ENCODE measurements at places on chromosomes 2 and 18.

- DNase-seq, result no peak
Measured at GRCh38 chr2:127628767-127629614, 17.0 kb upstream of the GPR17 start.

DNA sequence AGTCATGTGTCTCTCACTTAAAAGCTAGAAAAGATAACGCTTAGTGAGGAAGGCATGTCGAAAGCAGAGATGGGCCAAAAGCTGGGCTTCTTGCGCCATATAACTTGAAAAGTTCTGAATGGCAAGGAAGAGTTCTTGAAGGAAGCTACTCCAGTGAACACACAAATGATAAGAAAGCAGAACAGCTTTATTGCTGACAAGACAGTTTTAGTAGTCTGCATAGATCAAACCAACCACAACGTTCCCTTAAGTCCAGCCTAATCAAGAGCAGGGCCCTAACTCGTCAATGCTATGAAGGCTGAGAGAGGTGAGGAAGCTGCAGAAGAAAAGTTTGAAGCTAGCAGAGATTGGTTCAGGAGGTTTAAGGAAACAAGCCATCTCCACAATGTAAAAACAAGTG is 55.7 kb downstream of the GALNT1 start:
- no peak for DNase-seq

GRCh38 chr2:71617266-71617665 is 163.9 kb downstream of the DYSF start:
- no peak for DNase-seq

GRCh38 chr18:54790109-54790508 is 38.2 kb upstream of the RAB27B start:
- no peak for DNase-seq

DNA sequence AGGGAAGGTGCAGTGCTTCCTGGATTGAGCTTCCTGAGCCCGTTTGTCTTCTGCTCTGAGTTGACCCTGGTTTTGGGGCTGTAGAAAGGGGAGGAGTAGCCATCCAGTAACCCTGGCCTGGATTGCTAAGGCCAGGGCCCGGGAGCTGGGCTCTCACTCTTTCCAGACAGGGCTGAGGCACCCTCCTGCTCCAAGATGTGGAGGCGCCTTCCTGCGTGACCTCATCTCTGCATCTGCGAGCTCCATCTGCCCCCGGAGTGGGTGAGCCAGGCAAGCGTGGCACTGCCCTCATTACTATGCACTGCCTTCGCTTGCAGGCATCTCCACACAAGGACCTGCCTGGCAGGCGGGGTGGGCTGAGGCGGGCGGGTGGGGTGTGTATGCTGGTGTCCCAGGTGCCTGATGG is 58.0 kb downstream of the RAB31 start:
- no peak for DNase-seq

DNA sequence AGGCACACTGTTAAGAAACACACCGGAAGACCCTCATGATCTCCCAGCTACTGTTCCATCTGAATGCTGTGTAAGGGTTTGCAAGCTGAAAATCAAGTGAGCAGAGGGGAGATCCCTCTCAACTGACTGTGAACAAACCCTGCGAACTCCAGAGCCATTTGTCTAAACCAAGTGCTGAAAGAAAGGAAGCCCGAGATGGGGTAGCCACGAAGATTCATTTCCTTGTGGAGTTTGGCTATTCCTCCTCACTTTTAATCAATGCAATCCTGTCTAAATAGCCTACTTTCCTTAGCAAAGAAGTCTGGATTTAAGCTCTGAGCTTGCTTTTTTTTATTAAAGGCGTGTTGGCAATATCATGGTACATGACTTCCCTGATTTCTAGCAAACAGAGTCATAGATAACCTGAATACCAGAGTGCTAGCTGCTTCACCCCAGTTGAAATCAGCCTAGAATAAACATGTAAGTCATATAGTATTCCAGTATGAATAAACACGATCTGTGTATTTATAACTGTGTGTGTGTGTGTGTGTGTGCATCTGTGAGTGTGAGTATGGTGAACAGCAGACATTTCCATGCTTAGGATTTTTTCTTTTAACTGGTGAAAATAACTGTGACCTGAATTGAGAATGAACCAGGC is 365.2 kb downstream of the ZNF521 start:
- DNase-seq, result no peak

DNA sequence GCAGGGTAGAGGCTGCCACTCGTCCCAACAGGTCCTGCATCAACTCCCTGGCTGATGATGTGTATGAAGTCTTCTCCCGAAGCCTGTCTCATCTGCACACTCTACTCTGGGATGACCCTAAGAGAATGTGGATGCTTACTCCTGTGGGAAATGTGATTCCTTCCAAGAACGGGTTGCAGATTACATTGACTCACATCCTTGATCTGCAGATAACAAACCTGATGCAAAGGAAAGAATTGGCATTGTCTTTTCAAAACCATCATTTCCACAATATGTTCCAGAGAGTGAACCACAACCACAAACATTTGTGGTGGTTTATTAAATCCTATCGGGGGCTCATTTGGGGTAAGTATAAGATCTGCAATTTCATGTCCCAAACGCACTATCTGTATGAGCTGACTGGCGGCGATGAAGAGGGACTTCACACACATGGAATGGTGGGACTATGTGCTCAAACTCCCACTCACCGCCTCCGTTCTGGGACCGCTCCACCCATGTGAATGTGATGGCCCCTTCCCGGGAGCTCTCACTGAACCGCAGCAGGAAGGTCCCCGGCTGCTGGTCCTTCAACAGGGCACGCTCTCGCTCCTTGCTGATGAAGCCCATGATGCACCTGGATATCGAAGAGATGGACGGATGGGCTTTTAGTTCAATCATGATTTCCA is 35.5 kb downstream of the STAT1 start:
- DNase-seq, result no peak

GRCh38 chr2:81073412-81073811 is 768.9 kb upstream of the LRRTM1 start:
- DNase-seq, result no peak

DNA sequence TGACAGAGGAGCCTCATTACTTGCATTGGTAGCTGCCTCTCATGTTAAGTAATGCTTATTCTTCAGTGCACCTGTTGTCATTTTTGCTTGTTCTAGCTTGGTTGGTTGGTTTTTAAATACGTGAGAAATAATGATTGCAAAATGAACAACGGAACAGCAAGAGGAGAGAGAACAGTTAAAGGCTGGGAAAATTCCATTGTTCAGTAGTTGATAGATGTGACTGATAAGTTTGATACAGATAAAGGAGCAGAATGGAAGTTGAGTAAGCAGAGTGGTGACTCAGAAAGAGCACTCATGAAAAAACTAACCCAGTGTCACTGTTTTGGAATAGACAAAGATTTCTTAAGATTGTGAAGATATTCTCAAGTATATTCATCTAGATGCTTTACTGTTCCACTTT is 50.5 kb downstream of the MTA3 start:
- DNase-seq, result no peak

GRCh38 chr18:65288908-65289307 is 461.9 kb upstream of the CDH7 start:
- DNase-seq, result no peak

DNA sequence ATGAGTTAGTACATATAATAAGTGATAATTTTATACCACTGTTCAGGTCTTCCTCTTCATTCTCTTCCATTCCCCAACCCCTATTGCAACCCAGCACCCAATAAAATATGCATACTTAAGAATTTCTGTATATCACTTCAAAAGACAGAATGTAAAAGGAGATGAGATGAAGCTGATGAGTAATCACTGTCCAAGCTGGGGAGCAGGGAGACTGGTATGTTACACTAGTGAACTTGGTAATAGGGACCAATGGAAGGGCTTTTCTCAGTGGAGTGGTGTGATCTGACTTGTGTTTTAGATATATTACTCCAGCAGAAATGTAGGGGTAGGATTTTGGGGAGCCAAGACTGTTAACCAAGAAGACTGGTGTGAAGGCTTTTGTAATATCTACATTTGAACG is 18.0 kb upstream of the ARHGAP28 start:
- DNase-seq, result no peak

- no peak for DNase-seq
Measured at GRCh38 chr2:55269645-55269990, 587 bp upstream of the MTIF2 start.

- DNase-seq, result no peak
Measured at GRCh38 chr2:8480915-8481314, 200.9 kb upstream of the ID2 start.

DNA sequence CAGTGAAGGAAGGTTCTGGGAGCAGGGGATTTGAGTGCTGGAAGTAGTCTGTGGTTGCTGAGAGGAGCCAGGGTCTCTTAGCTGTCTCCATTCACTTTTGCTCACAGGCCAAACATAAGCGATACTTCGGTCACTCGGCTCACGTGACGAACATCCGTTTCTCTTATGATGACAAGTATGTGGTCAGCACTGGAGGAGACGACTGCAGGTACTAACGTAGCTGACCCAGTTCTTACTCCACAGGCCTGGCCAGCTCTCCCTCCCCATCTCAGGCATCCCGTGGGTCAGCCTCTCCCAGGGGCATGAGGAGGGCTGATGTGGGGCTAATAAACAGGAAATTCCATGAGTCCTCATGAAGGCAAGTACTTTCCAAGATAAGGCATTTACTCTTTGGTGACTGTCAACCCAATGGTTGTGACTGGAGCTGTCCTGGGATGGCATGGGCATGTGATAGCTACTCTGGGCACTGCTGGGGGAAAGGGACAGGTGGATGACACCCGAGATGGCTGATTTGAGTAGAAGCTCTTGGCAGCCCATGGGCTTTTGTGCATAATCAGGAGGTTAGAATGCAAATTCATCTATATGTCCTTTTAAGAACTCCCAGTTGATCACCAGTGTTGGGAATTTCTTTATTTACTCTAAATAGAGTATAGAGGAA is 81.6 kb downstream of the RTN4 start:
- DNase-seq, result no peak

GRCh38 chr2:38174131-38174530 is 98.2 kb upstream of the CYP1B1 start:
- DNase-seq, result no peak

- no peak for DNase-seq
Measured at GRCh38 chr2:197710424-197711042, 5.4 kb downstream of the MARS2 start.

DNA sequence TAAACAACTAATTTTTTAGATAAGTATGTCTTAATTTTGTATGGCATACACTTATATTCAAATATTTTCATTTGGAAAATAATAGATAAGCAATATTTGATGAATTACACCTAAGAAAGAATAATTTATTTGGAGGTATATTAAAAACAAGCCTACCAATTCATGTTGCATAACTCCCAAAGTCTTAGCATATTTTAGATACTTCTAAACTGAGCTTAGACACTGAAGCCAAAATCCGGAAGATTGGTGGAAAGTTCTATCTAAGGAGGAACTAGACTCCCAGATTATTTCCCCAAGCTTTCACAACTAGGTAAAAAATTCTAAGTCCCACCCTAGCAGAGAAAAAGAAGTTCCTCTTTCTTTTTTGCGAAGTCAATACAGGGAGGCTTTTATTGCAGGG is 221.0 kb upstream of the MMADHC start:
- DNase-seq, result no peak

Data from cortex of kidney (tissue), 1 donor.